Activated naive CD4-positive, alpha-beta T cell treated with anti-CD3 and anti-CD28 coated beads for 36 hours (primary cell): ENCODE measurements at places on chromosomes 2 and 18. TPM values are rescaled to one million over a fixed set of nuclear protein-coding genes. Genes with fewer than 3 reads are reported as not detected.
A peak's percentile ranks its signal among the peaks of the same experiment; 100 is the strongest.

Gene CTDP1
- total RNA-seq, result 29.1 TPM

Gene CYS1
- total RNA-seq, result not detected

DNA sequence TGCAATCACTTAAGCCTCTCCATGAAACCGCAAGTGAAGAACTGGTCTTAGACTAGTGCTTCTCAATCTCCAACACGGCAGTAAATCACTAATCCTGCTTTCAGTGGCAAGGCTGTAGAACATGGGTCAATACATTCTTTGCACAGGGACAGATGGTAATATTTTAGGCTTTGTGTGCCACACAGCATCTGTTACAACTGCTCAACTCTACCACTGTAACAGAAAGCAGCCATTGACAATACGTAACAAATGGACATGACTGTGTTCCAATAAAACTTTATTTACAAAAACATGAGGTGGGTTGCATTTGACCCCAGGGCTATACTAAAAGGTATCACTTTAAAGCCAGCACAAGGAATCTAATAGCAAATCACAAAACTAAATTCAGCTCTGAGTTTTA is 51.1 kb downstream of the RNF152 start:
- DNase-seq, result no peak

GRCh38 chr2:168062936-168063335 is 184.5 kb downstream of the STK39 start:
- DNase-seq, result no peak

- no peak for DNase-seq
These were observed 66.3 kb downstream of the NYAP2 start for GRCh38 chr2:225465827-225466226.

DNA sequence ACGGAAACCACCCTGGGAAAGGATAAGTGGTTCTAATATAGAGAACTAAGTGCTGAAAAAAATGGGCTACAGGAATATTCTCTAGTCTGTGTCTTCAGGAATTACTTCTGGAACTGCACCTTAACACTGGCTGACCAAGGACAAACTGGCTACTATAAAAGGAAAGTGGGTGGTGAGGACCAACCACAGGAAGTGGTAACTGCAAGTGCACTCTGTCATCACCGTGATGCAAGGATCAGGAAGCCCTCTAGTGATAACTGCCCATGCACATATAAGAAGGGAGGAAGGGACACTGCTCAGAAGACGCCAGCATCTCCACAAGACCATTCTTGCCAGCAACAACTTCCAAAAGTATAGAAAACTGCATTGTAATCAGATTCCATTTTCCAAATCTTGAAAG is 424.4 kb upstream of the RGPD4 start:
- no peak for DNase-seq

DNA sequence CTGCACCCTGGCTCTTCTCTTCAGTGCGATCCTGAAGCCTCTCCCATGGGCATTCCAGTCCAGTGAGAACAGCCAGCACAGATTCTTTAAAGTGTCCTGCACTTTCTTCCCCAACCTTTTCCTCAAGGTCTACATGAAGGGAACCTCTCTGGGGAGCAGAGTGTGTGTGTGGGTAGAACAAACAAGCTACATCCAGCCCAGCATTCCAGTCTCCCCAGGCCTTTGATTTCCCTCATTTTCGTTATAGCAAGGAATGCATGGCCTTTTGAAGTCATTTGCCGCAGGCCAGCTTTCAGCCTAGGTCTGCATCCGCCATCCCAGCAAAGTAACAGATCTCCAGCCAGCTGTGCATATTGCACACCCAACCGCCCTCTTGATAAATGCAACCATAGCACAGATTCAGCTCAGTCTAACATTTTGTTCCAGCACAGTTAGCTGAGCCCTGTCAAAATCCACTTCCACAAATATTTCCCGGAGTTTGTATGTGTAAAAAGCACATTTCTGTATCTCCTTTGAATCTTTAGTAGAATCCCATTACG is 44.6 kb downstream of the CD8B2 start:
- DNase-seq, result no peak

DNA sequence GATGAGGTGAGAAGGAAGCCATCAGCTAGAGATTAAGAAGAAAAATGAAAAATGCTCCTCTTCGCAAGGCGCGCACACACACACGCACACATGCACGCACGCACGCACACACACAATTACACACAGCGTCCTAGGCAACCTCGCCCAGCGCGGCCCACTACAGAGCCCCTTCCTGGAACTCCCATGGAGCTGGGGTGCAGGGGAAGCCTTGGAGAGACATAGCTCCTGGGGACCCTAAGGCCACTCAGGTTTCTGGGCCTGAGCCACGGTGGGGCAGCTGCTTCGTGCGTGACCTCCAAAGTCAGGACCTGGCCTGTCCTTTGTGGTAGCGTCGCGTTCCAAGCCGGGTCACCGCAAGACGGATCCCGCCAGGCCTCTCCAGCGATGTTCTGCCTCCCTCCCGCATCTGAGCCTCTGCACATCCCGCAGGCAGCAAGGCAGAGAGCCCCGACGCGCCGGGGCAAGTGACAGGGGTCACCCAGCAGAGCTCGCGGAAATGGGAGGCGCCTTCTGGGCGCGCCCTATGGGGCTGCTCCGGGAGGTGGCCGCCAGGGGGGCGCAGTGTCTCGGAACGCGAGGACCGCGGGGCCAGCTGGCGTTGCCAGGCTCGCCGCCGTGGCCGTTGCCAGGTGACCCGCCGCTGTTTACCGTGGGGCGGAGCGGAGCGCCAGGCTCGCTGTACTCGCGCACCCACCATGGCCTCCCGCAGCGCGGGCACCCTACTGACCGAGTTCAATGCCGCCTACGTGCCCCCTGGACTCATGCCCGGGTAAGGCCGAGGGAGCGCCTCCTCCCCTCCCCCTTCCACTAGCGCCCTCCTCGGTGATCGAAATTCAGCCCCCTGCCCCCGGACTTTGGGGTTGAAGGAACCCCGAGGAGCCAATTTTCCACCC is 79.0 kb downstream of the CIB4 start:
- peak; percentile 38 for DNase-seq

- no peak for DNase-seq
These were observed 15.8 kb downstream of the PTPN18 start for GRCh38 chr2:130371723-130372054.

DNA sequence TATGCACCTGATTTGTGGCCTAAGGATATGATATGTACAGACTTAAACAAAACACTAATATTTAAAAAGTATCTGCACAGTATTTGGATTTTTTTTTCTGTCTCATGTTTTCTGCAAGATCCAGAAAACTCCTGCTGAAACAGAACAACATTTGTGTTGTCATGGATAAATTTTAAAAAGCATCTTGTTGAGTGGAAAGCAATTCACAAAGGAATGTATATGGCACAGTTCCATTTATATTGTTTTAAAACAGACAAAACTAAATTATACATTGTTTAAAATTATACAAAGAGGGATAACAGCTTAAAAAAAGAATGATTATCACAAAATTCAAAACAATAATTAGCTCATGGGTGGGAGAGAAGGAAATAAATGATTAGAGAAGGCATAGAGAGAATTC is 193.5 kb downstream of the PPP1R1C start:
- DNase-seq, result no peak

- DNase-seq, result peak; percentile 85
These were observed 49.9 kb downstream of the DGKD start for GRCh38 chr2:233404222-233404621.
